ENCODE measurements at places on chromosomes 7 and 10.

DNA sequence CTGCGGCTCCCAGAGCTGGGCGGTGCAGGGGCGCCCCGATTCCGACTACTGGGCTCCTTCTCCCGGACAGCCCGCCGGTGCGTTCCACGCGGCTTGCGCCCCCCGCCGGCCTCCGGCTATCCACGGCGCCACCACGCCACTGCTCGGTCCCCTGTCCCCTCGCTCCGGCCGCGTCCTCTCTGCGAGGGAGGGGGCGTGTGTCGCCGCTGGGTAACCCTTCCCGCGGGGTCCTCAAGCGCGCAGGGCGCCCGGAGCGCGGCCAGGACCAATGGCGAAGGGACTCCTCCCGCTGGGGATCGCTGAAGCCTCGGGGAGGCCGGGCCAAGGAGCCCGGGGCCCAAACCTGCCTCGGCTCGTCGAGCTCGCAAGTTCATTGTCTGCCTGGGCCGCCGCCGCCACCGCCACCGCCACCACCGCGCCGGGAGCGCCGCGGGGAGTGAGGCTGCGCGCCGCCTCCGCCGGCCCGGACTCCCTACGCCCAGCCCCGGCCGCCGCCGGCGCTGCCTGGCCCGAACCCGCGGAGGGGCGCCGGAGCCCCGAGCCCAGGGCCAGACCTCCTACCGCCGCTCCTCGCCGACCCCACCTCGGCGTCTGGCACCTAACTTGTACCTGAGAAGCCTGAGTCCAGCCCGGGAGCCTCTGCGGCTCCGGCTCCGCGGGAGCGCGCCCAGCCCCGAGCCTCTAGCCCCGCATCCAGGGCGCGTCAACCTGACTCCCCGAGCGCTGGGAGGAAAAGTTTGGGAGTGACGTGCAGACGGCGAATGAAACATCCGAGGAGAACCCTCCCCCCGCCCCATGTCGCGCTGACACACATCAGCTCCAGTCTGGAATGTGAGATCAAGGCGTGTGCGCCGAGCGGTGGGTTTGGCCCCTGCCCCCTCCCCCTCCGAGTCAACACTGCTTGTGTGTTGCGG, at the start of gene CHST15:
Gene CHST15 (minus strand): TSS at position 739 of the 914 bp plus-strand sequence. CDS start 47,386 bp downstream, outside the sequence.
- peak; percentile 12 for DNase-seq

GRCh38 chr10:117318909-117319308, 56.3 kb downstream of the PDZD8 start:
- no peak for DNase-seq

DNA sequence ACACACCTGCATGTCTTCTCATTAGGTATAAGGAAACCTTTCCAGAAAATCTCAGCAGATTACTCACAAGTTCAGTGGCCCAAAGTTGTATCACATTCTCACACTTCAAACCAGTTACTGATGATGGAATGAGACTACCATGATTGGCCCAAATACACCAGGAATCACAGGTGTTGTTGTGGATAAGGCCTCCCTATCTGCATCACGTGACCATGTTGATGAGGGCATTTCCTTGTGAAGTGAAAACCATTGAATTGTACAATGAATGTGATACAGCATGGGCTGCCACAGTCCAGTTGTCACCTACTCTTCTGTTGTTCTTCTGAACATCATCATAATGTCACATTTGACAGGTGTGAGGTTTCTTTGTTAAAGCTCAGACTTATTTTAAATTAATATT, 431.7 kb downstream of the AUTS2 start:
- no peak for DNase-seq

GRCh38 chr7:25391961-25392587, 163.8 kb upstream of the NPVF start:
- no peak for DNase-seq

DNA sequence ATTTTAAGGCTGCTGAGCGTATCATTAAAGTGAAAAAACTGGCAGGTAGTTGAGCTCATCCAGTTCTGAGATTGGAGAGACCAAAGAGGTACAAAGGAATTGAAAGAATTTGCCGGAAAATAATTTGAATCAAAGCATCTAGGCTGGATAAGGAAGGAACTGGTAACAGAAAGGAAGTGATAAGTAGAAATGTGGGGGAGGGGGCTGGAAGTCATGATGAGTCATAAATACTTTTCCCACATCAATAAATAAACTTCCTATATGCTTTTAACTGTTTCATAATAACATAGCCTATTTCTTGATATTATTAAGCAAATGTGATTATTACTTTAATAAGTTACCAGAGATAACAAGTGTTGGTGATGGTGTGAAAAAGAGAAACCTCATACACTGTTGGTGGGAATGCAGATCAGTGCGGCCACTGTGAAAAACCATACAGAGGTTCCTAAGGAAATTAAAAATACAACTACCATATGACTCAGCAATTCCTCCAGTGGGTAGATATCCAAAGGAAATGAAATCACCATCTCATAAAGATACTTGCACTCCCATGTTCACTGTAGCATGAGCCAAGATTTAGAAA, 27.0 kb downstream of the ZNF438 start:
- DNase-seq = no peak

GRCh38 chr7:38796626-38797501, 112.1 kb downstream of the VPS41 start:
- peak; percentile 66 for DNase-seq

DNA sequence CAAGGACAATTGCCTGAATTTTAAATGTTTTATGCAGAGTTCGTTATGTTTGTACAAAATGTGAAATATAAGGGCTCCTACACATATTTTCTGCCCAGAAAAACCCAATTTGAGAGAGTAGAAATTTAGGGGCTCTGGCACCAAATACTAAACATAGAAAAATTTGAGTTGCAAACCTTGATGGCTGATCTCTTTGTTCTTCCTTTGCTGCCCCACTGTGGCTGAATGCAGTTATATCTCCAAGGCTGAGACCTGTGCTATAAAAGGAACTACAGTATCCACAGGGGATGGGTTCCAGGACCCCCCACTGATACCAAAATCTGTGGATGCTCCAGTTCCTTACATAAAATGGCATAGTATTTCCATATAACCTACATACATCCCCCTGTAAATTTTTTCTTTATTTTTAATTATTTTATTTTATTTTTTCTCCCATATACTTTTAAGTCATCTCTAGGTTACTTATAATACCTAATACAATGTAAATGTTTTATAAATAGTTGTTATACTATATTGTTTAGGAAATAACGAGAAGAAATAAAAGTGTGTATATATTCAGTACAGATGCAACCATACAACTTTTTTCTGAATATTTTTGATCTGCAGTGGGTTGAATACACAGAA, 22.5 kb downstream of the CFAP43 start:
- peak; percentile 67 for DNase-seq

DNA sequence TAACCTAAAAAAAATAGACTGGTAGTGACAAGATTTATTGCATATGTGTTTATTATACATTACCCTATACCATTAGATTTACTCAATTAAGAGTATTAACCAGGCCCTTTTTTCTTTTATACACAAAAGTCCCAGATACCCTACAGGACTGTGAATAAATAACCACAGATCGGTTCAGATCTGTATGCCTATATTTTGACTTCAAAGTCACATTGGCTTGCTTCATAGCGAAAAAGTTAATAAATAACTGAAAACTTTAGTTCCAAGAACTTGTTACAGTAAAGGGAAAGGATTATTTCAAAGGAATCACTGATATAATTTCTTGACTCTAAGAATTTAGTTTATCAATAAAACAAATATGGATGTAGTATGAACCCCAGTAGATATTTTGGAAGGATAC, 41.8 kb upstream of the FMC1 start:
- DNase-seq = no peak

- DNase-seq = peak; percentile 21
Measured at GRCh38 chr10:48509974-48510692, 94.7 kb downstream of the ARHGAP22 start.
